Body of pancreas (tissue), 4 donors: ENCODE measurements at places on chromosomes 11 and 22. TPM values are rescaled to one million over a fixed set of nuclear protein-coding genes. Genes with fewer than 3 reads are reported as not detected.

DNA sequence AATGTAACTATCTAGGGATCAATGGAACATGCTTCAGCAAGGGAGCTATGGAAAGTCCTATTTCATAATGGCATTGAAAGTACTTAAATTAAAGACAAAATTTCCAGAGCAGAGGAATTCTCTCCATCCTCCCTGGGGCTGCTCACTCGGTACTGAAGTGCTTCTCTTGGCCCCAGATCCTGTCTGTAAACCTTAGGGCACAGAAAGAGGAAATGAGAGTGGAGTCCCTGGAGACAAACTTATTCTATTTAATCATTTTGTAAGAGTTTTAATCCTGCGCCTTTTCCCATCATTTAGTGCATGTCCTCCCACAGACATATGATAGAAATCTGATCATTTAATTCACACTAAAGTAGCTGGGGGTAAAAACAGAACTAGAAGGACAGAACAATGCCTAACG lies 20.9 kb upstream of the PAMR1 start:
- no peaks in the 10 kb centered on the region for H3K36me3 ChIP-seq
- H3K27me3 ChIP-seq: no peaks in the 10 kb centered on the region
- DNase-seq: no peak
- H3K4me1 ChIP-seq: peaks cover 7% of the 10 kb centered on the region
- no peak overlapping the region for H3K27ac ChIP-seq
- no peak overlapping the region for H3K4me3 ChIP-seq

GRCh38 chr22:46462726-46463371 lies 74.6 kb downstream of the CELSR1 start:
- no peak overlapping the region for H3K27ac ChIP-seq
- H3K36me3 ChIP-seq: no peaks in the 10 kb centered on the region
- H3K4me1 ChIP-seq: no peaks in the 10 kb centered on the region
- no peaks in the 10 kb centered on the region for H3K27me3 ChIP-seq
- no peak for DNase-seq

GRCh38 chr11:128925250-128925600 lies 17.4 kb downstream of the TP53AIP1 start:
- no peak for DNase-seq
- H3K27ac ChIP-seq: no peak overlapping the region
- peaks cover 6% of the 10 kb centered on the region for H3K4me1 ChIP-seq
- no peaks in the 10 kb centered on the region for H3K27me3 ChIP-seq
- no peaks in the 10 kb centered on the region for H3K36me3 ChIP-seq

The HARBI1 gene
- 2.0 TPM for total RNA-seq

- H3K27ac ChIP-seq: no peak overlapping the region
- DNase-seq: no peak
- no peaks in the 10 kb centered on the region for H3K36me3 ChIP-seq
- H3K4me1 ChIP-seq: peaks cover 9% of the 10 kb centered on the region
- H3K4me3 ChIP-seq: no peak overlapping the region
These were observed 2.1 kb downstream of the SSTR3 start for GRCh38 chr22:37210041-37210803.

The OR52K1 gene
- not detected for total RNA-seq

DNA sequence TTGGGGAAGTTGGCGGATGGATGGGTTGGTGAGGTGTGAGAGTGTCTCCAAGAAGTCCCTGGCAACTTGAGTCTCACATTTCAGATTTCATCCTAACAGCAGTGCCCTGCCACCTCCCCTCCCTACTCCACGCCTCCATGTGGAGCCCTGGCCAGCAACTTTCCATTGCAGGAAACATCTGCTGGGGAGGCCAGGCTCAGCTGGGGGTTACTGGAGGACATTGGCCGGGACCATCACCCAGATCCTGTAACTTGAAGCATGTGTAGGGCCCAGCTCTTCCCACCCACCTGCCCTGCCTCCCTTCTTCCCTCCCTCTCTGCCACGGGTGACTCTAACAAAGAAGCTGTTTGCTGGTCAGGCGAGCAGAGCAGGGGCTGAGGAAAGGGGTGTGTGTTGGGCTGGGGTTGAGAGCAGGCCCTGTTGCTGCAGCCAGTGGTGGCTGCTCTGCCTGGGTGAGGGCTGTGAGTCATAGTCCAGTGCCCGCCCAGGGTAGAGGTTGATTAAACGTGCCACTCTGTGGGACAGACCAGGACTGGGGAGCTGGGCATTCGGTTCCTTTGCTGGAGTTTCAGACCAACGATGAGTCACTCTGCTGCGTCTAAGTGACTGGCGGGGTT lies 64.0 kb downstream of the SCN3B start:
- peaks cover 44% of the 10 kb centered on the region for H3K4me1 ChIP-seq
- H3K4me3 ChIP-seq: no peak overlapping the region
- H3K27me3 ChIP-seq: no peaks in the 10 kb centered on the region

The CRYBB2 gene
- not detected for total RNA-seq

- DNase-seq: no peak
- no peak overlapping the region for H3K4me3 ChIP-seq
- no peak overlapping the region for H3K27ac ChIP-seq
- H3K36me3 ChIP-seq: no peaks in the 10 kb centered on the region
These were observed 4.1 kb upstream of the WDR74 start for GRCh38 chr11:62843466-62843865.

The DDI1 gene
- not detected for total RNA-seq

DNA sequence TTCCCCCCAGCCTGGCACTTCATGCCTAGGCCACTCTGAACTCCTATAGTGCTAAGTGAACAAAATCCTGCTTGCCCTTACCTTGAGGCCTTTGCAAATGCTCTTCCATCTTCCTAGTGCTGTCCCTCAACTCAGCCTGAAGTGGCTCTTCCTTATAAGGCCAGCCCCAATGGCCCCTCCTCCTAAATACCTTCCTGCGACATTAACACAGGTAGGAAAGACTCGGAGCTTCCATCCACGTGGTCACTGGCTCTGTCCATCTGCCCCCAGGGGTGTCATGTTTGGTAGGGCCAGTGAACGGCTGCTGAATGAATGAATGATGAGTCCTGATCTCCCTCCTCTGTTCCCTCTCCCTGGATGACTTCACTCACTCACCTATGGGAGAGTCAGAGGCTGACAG lies 4.2 kb downstream of the PDE2A start:
- H3K4me1 ChIP-seq: no peaks in the 10 kb centered on the region
- no peaks in the 10 kb centered on the region for H3K27me3 ChIP-seq
- H3K27ac ChIP-seq: no peak overlapping the region
- H3K36me3 ChIP-seq: no peaks in the 10 kb centered on the region

GRCh38 chr11:3138178-3139085 lies 26.7 kb downstream of the OSBPL5 start:
- H3K27ac ChIP-seq: no peak overlapping the region
- H3K36me3 ChIP-seq: no peaks in the 10 kb centered on the region

- H3K4me3 ChIP-seq: no peak overlapping the region
- H3K27ac ChIP-seq: no peak overlapping the region
- no peak for DNase-seq
- H3K36me3 ChIP-seq: no peaks in the 10 kb centered on the region
These were observed 232.0 kb downstream of the BUD13 start for GRCh38 chr11:116540645-116541304.

GRCh38 chr11:36738292-36738861 lies 140.3 kb upstream of the RAG2 start:
- H3K4me3 ChIP-seq: no peak overlapping the region
- no peak overlapping the region for H3K27ac ChIP-seq
- H3K27me3 ChIP-seq: no peaks in the 10 kb centered on the region
- H3K4me1 ChIP-seq: no peaks in the 10 kb centered on the region
- H3K36me3 ChIP-seq: no peaks in the 10 kb centered on the region
- DNase-seq: no peak

DNA sequence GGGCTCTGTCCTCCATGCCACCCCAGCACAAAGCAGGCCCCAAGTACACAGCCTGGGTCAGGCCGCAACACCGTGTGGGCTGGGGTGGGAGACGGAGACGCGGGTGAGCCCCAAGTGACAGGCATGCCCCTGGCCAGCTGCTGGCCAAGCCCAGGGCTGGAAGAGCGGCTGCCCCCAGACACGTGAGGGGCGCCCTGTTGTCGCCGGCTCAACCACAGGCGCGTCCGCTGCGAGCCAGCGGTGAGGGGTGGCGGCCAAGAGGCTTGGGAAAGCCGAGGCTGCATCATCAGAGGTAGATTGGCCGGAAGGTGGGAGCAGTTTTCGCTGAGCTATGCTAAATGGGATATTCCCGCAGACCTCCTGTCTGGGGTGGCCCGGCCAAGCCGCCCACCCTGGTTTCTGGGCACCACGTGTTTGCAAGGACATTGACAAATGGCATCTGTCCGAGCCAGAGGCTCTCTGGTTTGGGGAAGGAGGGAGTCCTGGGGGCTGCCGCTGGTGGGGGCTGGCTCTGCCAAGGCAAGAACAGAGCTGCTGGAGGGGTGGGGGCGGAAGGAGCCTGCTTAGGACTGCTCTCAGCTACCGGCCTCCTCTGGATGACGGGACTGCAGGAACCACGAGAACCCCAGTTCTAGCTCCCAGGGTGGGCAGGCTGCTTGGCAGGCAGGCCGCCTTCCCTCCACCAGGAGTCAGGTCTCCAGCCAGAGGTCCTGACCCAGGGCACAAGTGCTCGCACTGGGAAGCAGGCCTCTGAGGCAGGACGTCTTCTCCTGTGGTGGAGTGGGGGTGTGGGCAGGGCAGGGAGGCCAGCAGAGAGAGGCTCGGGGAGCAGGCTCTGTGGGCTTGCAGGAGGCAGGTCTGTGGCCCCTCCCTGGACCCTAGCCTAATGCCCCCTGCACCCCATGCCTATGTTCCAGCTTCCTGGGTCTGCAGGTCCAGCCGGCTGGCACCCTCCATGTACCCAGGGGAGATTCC lies 552 bp downstream of the PRR33 start:
- peaks cover 5% of the 10 kb centered on the region for H3K4me1 ChIP-seq
- H3K27me3 ChIP-seq: no peaks in the 10 kb centered on the region
- H3K4me3 ChIP-seq: no peak overlapping the region
- H3K36me3 ChIP-seq: no peaks in the 10 kb centered on the region

The SSTR3 gene
- 4.2 TPM for total RNA-seq

DNA sequence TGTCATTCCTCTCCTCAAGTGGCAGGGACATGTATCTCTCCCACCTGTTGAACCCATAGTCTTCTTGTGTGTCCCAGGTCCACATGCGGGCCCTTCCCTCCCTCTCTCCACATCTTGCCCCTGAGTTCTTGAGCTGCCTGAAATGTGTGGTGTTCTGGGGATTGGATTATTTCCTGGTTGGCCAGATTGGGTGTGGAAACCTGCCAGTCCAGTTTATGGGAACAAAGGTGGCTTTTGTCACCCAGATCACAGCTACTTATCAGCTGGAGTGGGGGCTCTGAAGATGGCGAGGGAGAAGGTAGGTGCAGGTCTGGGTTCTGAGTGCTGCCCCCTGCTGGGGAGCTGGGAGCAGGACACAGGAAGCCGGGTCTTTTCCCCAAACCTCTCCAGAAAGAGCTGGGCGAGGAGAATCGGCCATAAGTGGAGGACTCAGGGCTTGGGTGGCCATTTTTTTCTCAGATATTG lies 14.2 kb downstream of the DTX4 start:
- no peaks in the 10 kb centered on the region for H3K36me3 ChIP-seq
- DNase-seq: peak; percentile 81
- no peak overlapping the region for H3K4me3 ChIP-seq

GRCh38 chr11:114440971-114441763 lies 1.9 kb downstream of the REXO2 start:
- H3K27me3 ChIP-seq: no peaks in the 10 kb centered on the region
- H3K4me1 ChIP-seq: peaks cover 29% of the 10 kb centered on the region
- H3K4me3 ChIP-seq: no peak overlapping the region
- no peak for DNase-seq
- H3K27ac ChIP-seq: no peak overlapping the region
- H3K36me3 ChIP-seq: no peaks in the 10 kb centered on the region

DNA sequence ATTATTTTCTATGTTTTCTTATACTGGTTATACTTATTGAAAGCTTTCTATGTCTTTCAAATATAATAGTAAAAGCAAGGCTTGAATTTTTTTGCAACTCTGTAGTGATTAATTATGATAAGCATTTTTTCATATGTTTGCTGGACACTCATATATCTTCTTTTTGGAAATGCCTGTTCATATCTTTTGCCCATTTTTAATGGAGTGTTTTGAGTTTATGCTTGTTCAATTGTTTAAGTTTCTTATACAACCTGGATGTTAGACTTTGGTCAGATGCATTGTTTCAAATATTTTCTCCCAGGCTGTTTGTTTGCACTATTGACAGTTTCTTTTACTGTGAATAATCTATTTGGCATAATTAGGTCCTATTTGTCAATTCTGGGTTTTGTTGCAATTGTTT lies 11.9 kb downstream of the OR52H1 start:
- no peaks in the 10 kb centered on the region for H3K27me3 ChIP-seq
- no peak overlapping the region for H3K27ac ChIP-seq
- DNase-seq: no peak
- H3K4me3 ChIP-seq: no peak overlapping the region
- no peaks in the 10 kb centered on the region for H3K4me1 ChIP-seq
- H3K36me3 ChIP-seq: no peaks in the 10 kb centered on the region

The NCF4 gene
- total RNA-seq: 5.9 TPM

DNA sequence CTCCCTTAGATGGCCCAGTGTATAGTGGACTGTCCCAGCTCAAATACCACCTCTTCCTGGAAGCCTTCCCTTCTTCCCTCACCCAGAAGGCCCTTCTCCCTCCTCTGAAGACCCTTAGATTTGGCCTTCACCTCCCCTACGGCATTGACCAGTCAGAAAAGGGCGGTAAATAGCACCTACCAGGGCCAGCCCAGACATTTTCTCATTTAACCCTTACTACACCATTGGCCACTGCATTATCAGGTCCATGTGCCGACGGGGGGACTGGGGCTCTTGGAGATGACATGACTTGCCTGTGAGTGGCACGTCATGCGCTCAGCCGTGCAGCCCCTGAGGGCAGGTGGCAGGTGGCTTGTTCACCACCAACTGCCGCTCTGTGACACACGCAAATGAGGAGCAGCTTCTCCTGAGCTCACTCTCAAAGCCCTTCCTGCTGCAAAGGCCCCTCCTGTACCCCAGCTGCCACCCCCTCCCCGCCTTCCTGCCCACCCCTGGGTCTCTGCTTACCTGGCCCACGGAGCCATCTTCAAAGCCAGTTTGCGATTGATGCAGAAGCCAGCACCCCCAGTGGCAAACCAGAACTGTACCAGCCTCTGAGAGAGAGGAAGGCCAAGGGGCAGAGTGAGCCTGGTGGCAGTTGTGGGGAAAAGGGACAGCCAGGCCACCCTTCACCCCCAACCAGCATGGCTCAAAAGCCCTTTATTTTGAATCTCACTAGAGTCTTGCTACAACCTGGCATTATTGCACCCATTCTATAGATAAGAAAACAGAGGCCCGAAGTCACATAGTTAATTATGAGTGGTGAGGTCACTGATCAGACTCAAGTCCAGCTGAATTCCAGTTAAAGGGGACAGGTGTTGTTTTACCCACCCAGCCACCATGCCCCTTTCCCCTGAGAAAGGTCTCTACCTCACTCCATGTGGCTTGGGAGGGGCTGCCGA lies 9.5 kb downstream of the MFNG start:
- no peaks in the 10 kb centered on the region for H3K36me3 ChIP-seq
- H3K27ac ChIP-seq: no peak overlapping the region
- no peak for DNase-seq
- no peaks in the 10 kb centered on the region for H3K27me3 ChIP-seq
- no peak overlapping the region for H3K4me3 ChIP-seq

The KRTAP5-7 gene
- total RNA-seq: not detected

GRCh38 chr11:18771266-18772035 lies 20.1 kb downstream of the PTPN5 start:
- H3K27ac ChIP-seq: no peak overlapping the region
- DNase-seq: no peak
- no peaks in the 10 kb centered on the region for H3K36me3 ChIP-seq
- H3K27me3 ChIP-seq: no peaks in the 10 kb centered on the region
- no peaks in the 10 kb centered on the region for H3K4me1 ChIP-seq

The TTC38 gene
- total RNA-seq: 113 TPM

The CARD10 gene
- total RNA-seq: 17.4 TPM
